NCI-H146 (cell line): ENCODE measurements at places on chromosomes 3 and 15.

DNA sequence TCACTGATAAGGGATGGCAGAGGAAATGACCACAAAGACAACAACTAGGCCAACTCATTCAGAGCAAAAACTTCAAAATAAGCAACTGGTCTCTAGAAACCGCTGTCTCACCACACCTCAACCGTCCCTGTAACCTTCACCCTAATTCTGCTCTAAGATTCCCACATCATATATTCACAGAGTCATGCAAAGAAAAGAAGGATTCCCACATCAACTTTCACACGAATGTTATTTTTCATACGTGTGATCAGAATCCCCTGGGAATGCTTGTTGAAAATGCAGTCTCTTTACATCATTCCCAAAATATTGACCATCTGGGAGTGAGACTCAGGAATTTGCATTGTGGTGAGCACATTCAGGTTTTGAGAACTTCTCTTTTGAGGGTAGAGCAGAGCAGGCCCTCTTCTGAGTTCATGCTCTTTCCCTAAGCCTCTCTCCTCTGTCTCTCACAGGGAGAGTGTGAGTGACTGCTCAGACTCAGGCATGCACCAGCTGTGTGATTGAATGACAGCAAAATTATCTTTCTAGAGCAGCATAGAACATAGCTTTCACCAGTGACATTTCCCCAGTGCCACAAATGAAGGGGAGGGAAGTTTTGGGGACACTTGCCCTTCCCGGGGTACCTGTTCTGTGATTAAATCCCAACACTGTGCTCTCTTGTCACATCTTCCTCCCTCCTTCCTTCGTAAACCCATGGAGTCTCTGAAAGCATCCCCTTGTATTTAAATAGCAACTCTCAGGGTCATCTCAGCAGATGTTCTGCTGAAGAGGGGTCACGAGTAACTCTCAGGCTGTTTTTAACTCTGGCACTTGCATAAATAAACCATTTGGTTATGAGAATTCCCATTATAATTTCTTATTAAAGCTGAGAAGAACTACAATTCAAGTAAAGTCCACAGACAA is 170.9 kb downstream of the PLCL2 start:
- DNase-seq: no peak

GRCh38 chr3:194631696-194632095 is 1.5 kb downstream of the TMEM44 start:
- DNase-seq: no peak

- no peak for DNase-seq
These were observed 256.5 kb upstream of the NECTIN3 start for GRCh38 chr3:110815008-110815583.

- DNase-seq: peak; percentile 60
These were observed 423.2 kb downstream of the EPHB1 start for GRCh38 chr3:135218304-135218703.

- DNase-seq: no peak
These were observed 33.0 kb upstream of the SV2B start for GRCh38 chr15:91067036-91067435.

DNA sequence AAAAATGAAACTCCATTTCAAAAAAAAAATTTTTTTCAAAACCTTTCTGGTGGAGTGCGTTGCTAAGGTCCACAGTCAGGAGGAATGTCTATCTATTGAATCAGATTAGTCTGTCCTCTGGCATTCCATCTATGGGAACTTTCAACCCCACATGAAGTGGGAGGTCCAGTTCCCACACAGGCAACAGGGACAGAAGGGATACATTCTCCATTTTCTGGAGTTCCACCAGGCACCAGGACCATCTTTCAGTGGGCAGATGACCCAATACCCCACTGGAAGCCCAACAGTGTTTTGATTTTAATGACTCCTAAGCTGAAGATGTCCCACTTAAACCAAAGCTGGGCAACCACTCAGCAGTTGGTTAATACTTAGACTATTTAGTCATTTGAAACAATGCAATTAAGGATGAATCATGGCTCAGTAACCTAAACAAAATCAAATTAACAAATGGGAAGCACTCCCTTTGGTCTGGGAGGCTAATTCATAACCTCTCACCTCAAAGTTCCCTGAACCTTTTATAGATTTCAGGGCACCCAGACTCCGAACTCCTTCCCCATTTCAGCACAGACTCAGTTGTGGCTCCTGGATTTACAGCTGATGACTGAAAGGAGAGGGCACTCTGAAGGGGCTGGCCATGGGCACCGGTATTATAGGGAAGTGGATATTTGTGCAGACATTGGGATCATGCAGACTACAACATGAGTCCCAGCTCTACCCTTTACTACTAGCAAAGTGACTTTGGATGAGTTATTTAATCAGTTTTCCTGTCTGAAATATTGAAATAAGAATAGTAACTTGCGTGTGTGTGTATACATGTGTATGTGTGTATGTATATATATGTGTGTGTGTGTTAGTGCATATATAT is 264.3 kb upstream of the LRTM1 start:
- no peak for DNase-seq

- DNase-seq: no peak
These were observed 252.5 kb downstream of the ISL2 start for GRCh38 chr15:76588811-76589747.

- DNase-seq: no peak
These were observed 2.8 kb downstream of the EFHB start for GRCh38 chr3:19931180-19931692.

DNA sequence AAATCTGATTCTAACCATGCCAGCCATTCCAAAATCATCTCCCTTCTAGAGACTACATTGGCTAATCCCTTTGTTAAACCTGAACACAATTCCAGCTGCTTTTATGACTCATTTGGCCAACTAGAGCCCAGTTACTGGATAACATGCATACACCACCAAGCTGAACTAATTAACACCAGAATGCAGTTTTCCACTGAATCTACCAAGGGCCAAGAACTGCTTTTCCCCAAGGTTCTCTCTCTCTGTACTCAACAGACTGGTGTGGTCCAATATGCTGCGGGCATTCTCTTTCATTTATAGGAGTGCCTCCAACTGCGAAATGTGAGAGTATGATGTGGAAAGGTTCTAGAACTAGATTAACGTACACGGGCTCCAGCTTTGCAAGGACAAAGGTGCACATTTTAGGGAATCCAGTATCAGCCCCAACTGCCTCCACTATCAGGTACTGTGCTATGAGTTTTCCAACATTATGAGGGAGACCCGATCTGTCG is 1.5 kb downstream of the CHSY1 start:
- DNase-seq: no peak

DNA sequence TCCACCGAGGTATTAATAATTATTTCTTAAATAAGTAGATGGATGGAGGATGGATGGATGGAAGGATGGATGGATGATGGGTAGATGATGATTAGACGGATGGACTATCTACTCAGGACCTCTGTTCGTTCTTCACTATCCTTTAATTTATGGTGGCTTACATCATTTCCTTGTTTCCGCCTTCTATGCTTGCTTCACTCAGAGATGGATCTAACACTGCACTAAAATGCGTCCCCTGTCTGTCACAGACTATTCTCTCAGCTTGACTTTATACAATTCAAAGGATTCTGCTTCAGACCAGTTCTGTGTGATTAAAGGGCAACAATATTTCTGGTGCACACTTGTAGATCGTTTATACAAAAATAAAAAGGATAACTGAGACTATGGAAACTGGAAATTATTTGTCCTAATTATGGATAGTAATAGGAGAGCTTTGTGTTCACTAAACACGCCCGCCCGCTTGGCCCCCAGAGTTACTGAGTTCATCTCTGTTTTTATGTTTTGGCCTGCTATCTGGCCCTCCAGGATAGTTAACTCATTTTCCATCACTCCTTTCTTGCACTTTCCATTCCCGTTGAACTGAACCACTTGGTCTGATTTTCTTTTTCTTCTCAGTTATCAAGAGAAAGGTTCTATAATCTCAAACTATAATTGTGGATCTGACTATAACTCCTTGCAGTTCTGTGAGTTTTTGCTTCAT is 41.4 kb upstream of the CA12 start:
- DNase-seq: no peak

GRCh38 chr3:51945031-51945840 is 3.1 kb downstream of the PARP3 start:
- DNase-seq: no peak

DNA sequence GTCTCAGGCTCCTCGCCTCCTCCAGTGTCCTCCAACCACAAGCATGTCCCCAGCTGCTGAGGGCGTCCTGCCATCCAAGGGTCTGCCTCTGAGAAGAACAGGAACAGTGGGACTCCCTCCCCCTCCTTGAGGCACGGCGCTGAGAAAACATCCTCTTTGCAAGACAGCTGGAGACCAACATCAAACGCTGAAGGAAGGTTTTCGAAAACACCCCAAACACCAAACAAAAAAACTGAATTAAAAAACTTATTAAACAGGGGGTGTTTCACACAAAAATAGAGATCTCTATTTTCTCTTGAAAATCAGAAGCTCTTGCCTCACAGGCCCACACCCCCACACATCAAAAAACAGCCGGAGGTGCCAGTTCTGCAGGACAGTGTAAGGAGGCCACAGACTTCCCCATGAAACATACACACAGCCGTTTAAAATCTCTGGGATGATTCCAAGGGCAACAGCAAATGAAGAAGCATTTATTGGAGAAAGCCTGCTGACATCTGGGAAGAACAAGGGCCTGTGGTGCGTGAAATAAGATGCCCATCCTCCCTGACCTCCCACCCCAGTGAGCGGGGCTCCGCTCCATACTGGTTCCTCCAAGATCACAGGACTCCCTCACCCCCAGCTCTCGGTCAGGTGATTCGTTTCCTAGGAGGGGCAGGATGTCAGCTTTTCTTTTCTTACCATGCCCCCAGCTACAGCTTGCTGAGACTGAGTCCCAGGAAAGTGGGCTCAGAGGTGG is 71.3 kb downstream of the NUP210 start:
- DNase-seq: no peak

- no peak for DNase-seq
These were observed 30.5 kb downstream of the VPS8 start for GRCh38 chr3:184842433-184842832.

GRCh38 chr3:189745622-189746021 is 114.4 kb downstream of the TP63 start:
- no peak for DNase-seq

DNA sequence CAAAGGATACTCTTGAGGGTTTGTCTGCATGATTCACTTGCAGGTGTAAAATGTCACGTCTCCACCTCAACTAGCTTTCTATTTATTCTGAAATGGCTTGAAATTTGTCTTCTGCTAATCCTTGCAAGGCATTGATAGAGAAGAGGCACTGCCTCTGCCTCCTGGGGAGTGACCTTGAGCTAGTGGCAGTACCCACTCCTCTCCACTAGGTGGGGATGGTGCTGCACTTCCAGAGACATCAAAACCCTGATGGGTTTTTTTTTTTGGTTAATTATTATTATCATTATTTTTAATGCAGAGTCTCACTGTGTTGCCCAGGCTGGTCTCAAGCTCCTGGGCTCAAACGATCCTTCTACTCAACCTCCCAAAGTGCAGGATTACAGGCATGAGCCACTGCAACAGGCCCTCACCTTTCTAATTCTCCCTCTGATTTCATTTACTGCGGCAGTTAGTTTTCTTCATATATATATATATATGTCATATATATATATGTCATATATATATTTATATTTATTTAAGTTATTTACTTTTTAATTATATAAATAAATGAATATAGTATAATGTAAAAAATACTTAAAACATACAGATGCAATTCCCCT is 117.6 kb upstream of the EIF1B start:
- peak; percentile 0 for DNase-seq

GRCh38 chr15:31488437-31489204 is 162.0 kb downstream of the KLF13 start:
- DNase-seq: peak; percentile 74

- DNase-seq: no peak
These were observed 145.2 kb upstream of the CBLB start for GRCh38 chr3:106013971-106014370.

- DNase-seq: no peak
These were observed 119.2 kb upstream of the THBS1 start for GRCh38 chr15:39461536-39462130.

GRCh38 chr15:64634027-64634426 is 141.4 kb downstream of the RBPMS2 start:
- peak; percentile 22 for DNase-seq

- peak; percentile 49 for DNase-seq
These were observed 1.4 kb downstream of the GPR149 start for GRCh38 chr3:154428286-154429206.

GRCh38 chr15:92883163-92883875 is 16.8 kb upstream of the CHD2 start:
- no peak for DNase-seq

DNA sequence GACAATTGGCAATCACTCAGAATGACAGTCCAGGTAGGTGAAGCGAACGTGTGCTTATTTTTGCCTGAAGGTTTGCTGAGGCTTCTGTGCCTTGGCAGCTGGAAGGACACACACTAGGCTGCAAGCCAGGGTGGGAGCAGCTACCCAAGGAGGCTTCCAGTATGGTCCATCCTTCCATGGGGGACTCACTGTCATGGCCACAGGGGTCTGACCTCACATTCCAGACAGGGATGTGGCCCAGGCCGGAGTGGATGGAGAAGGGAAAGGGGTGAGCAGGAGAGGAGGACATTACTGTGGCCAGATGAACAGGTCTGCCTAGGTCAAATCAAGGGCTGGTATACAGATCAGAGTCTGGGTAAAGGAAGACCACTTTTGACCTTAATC is 247.7 kb downstream of the ADAMTS17 start:
- DNase-seq: no peak

GRCh38 chr15:95690631-95691340 is 639.7 kb upstream of the NR2F2 start:
- no peak for DNase-seq

GRCh38 chr3:72262736-72263135 is 477.8 kb upstream of the PROK2 start:
- DNase-seq: no peak

- no peak for DNase-seq
These were observed 29.5 kb upstream of the NRROS start for GRCh38 chr3:196609805-196610515.

GRCh38 chr3:11444404-11444803 is 172.2 kb downstream of the ATG7 start:
- DNase-seq: no peak

- DNase-seq: no peak
These were observed 16.9 kb upstream of the CFAP161 start for GRCh38 chr15:81117136-81117535.

DNA sequence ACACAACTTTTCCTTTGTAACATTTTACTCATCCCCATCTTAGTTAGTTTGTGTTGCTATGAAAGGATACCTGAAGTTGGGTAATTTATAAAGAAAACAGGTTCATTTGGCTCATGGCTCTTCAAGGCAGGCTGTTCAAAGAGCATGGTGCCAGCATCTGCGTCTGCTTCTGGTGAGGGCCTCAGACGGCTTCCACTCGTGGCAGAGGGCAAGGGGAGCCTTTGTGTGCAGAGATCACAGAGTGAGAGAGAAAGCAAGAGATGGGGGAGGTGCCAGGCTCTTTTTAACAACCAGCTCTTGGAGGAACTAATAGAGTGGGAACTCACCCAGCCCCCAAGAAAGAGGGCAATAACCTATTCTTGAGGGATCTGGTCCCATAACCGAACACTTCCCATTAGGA is 23.1 kb downstream of the PLA2G4F start:
- no peak for DNase-seq
